ENCODE measurements at places on chromosomes 16 and 17.

DNA sequence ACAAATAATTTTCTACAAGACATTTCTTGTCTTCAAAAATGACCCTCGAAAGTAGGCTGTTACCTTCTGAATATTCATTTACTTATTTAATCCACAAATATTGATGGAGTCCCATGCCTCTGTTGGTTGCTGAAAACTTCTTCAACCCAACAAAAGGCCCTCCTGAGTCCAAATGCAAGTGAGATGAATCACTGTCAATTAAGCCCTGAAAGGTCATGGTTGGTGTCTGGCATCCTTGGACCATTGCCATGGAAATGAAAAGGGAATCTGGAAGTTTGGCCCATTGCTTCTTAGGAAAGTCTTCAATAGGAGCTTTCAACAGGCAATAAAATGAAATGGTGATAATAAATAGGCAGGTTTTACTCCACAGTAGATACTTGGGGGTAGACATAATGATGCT lies 364.7 kb upstream of the DYNLRB2 start:
- DNase-seq, result peak; percentile 70

DNA sequence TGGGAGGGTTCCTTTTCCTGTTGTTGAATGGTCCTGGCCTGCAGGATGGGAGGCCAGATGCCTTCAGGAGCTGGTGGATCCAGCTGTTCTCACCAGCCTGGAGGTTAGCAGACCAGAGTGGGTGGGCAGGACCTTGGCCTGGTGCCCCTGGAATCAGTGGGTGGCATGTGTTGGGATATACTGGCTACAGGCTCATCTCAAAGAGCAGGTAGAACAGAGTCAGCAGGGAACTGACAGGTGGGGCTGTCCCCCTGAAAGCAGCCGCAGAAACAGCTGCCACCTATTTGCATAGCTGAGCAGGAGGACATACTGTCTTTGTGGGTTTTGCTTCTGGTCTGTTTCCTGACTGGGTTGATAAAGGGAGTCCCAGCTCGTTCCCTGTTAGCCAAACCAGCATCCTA lies 144.1 kb downstream of the RAB11FIP4 start:
- DNase-seq, result no peak

- DNase-seq, result no peak
Measured at GRCh38 chr17:74354123-74354522, 7.5 kb downstream of the BTBD17 start.

DNA sequence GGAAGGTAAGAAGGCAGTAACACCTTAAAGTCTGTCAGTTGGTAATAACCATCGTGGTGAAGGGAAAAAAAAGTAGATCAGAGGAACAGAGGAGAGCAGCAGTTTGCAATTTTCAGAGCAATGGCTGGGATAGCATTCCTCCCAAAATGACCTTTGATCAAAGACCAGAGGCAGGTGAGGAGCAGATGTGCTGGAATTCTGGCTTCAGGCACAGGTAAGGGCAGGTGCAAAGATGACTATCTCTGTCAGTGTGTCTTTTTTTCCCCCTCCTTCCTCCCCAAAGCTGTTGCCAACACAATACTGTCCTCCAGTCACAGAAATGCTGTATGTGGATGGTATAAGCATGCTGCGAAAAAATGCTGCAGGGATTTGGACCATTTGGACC lies 166.7 kb downstream of the XYLT1 start:
- DNase-seq, result no peak

DNA sequence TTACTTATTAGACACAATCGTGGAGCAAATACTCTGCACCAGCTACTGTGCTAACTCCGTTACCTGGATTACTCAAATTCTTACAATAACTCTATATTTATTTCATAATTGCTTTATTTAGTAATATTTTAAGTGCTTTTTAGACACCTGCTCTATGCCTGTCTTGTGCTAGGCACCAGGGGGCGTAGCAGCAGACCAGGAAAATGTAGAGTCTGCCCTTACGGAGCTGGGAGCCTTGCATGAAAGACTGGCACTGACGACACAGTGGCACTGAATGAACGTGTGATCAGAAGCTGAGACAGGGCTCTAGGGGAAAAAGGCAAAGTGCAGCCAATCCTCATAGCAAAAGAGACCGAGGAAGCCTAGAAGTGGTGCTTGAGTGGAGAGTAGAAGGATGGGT lies 486.5 kb downstream of the CDH13 start:
- DNase-seq, result peak; percentile 64

DNA sequence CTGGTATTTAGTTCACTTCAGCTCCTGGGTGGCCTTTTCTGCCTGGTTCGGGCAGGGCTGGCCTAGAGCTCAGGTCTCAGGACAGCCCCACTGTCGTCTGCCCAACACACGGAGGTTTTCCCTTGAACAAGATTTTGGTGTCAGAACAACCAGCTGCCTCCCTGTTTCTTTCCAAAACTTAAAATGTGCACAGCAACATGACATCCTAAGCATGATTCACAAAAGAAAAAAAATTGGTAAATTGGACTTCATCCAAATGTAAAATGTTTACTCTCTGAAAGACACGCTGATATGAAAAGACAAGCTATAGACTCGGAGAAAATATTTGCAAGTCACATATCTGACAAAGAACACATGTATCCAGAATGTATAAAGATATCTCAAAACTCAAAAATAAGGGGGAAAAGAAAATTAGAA lies 197.8 kb upstream of the CHMP6 start:
- DNase-seq, result peak; percentile 42

DNA sequence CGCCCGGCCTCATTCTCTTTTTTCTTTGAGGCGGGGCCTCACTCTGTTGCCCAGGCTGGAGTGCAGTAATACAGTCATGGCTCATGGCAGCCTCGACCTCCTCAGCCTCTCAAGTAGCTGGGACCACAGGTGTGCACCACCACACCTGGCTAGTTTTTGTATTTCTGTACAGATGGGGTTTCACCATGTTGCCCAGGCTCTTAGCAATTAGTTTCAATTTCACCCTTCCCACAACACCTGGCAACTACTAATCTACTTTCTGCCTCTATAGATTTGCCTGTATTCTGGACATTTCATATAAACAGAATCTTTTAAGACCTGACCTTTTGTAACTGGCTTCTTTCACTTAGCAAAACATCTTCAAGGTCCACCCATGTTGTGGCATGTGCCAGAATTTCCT lies 8.0 kb upstream of the NT5M start:
- no peak for DNase-seq

DNA sequence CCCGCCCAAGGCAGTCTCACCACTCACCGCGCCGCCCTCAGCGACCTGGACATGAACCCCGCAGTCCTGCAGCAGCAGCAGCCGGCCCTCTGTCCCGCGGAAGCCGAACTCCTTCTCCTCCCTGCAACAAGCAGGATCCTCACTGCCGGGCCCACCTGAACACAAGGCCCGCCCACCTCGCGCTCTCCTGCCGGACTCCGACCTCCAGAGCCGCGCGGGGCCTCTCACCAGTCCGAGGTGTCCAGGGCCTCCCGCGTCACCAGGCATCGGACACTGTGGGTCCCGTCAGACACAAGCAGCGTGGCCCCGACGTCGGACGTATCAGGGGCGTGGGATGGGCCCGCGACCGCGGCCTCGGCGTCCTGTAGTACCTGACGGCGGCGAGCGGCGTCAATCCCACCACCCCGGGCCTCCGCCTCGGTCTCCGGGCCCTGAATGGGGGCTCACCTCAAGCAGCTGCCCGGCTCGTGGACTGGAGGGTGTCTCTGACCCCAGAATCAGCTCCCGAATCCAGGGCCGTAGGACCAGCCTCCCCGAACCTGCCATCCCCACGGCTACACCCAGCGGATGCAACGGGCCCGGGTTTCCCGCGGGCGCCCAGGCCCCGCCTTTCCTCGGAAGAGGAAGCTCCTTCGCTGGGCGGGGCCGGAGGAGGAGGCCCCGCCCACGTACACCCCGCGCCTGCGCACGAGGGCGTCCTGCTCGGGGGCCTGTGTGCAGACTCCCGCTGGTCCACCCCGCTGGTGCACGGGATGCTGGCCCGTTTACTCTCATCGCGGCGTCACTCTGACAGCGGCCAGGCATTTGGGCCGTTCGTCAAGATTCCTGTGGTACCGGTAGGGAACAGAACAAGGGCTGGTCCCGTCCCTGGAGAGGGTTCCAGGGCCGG lies at the start of gene ACD:
Gene ACD, minus strand, starts transcription at position 586 of the 889 bp plus-strand sequence. Its CDS starts 40 bp downstream, at position 546.
- DNase-seq, result peak; percentile 91

DNA sequence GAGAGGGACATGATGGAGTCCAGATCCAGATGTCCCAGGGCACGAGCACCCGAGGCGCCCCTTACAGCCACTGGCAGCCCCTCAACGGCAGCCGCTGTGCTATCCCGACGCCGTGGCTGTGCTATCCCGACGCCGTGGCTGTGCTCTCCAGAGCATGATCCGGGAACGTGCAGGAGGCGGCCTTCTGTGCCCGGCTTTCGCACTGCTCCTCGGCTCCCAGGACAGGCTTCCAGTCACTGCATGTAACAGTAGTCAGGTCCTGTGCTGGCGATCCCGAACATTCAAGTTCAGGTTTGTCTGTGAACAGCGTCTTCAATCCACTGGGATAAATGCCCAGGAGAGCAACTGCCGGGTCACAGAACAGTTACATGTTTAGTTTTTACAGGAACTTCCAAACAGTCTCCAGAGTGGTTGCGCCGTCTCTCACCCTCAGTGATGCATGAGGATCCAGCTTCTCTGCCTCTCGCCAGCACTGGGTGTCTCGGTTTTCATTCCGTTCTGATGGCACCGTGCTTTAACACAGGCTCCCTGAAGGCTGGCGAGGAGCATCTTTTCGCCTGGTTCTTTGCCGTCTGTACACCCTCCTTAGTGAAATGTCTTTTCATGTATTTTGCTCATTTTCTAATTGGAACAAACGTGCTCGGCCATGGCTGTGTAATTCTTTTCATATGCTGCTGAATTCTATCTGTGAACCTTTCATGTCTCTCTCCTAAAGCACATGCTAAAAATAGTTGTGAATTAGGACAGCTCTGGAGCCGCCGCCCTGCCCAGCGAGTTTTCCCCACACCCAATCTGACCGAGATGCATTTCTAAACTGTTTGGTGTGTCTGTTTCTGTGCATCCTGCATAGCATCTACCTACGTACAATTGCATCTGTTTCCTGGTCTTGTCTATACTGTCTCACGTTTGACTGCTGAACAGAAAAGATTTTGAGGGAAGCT lies 72.6 kb upstream of the METRNL start:
- no peak for DNase-seq

- DNase-seq, result no peak
Measured at GRCh38 chr17:65055280-65055707, 1.2 kb downstream of the GNA13 start.

GRCh38 chr16:59748531-59748930 lies 1014.4 kb upstream of the GOT2 start:
- peak; percentile 49 for DNase-seq

DNA sequence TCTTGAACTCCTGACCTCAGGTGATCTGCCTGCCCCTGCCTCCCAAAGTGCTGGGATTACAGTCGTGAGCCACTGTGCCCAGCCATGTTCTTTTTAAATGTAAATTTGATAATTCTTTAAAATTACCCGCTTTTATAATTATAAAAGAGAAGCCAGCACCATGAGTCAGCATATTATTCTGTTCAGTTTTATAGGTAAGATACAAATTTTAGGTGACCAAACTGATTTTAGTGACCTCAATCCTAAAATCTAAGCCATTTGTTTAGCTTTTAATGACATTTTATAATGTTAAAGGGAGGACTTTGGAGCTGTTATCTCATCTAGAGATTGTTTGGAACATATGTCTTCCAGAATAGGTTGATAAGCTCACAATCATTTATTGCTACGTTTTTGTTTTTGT lies 20.8 kb upstream of the PPM1E start:
- DNase-seq, result no peak

DNA sequence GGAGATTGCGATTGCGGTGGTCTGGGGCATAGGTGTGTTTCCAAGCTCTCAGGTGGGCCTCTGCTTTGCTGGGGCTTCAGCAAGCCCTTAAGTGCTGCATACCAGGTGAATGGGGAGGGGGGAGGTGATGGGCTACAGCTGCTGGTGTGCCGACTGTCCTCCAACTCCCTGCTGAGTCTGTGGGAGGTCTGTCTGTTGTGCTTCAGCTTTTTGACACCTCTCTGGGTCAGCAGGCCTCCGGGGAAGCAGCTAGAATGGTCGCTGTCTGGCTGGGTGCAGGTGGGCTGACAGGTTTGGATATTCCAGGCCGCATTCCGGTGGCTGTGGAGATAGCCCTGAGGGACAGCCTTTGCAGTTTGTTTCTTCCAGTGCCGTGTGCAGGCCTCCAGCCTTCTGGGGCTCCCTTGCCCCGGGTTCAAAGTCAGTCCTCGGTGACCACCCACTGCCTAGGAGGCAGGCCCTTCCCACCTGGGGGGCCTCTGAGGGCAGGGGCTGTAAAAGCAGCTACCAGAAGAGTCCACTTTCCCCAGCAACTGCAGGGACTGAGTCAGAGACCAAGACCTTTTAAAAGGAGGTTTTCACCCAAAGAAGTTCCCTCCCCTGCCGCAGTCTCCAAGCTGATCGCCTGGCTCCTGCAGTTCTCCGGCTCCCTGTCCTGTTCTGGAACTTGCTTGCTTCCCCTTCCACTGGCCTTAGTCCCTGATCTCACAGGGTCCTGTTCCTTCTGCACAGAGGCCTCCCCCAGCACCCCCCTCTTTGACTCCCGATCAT lies 2.0 kb upstream of the TTYH2 start:
- no peak for DNase-seq

DNA sequence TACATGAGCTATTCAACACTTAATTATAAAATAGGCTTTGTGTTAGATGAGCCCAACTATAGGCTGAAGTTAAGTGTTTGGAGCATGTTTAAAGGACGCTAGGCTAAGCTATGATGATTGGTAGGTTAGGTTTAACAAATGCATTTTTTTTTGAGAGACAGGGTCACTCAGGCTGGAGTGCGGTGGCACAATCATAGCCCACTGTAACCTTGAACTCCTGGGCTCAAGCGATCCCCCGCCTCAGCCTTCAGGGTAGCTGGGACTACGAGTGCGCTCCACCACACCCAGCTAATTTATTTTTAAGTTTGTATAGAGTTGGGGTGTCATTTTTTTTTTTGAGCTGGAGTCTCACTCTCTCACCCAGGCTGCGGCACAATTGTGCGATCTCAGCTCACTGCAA lies 19.3 kb upstream of the GPRC5C start:
- DNase-seq, result no peak

- no peak for DNase-seq
Measured at GRCh38 chr17:556431-556995, 158.1 kb downstream of the VPS53 start.

GRCh38 chr16:2927010-2927646 lies 15.4 kb downstream of the FLYWCH1 start:
- DNase-seq, result peak; percentile 87

GRCh38 chr17:7262192-7262934 lies at the start of gene CLDN7:
TSS of gene CLDN7 (minus strand) at chr17:7262478. CDS start at chr17:7262043, 435 bp downstream.
- DNase-seq, result no peak

- peak; percentile 89 for DNase-seq
Measured at GRCh38 chr16:65117811-65118448, 3.9 kb downstream of the CDH11 start.

- DNase-seq, result no peak
Measured at GRCh38 chr16:3478242-3478925, 16.9 kb downstream of the C16orf90 start.

- no peak for DNase-seq
Measured at GRCh38 chr17:32527146-32527545, 40.4 kb downstream of the CDK5R1 start.

GRCh38 chr16:84041881-84042280 lies 714 bp downstream of the SLC38A8 start:
- DNase-seq, result no peak

DNA sequence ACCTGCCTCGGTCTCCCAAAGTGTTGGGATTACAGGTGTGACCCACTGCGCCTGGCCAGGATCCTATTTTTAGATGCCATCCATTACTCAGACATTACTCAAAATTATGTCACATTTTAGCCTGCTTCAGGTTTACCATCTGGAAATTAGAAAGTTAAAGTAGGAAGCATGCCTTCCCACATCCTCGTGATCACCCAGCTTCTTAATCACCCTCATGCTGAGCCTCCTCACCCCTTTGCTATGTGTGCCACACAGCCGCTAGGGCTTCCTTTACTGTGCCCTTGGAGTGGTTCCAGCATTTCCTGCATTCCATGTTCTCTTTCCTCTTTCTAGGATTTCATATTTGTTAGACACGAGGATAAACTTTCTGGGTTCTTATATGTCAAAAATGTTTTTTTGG lies 9.3 kb downstream of the ADORA2B start:
- peak; percentile 89 for DNase-seq
